ENCODE measurements at places on chromosomes 11 and 22.

- no peak for DNase-seq
Measured at GRCh38 chr11:2149864-2150847, 10.9 kb downstream of the INS start.

DNA sequence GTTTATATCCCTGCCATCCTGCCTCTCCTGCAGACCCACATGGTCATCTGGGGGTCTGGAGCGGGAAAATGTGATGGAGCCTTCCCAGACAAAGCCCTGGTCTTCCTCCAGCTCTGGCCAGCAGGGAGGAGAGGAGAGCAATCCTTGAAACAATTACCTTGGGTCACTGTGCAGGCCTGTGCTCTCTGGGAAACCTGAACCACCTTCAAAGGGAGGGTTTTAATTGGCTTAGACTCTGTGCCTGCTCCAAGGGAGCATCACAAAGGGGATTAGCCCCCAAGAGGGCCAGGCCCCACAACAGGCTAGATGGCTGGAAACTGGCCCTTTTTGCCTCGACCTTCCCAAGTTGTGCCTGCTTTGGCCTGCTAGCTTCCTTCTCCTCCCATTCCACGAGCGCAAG lies 351.9 kb downstream of the TENM4 start:
- no peak for DNase-seq

DNA sequence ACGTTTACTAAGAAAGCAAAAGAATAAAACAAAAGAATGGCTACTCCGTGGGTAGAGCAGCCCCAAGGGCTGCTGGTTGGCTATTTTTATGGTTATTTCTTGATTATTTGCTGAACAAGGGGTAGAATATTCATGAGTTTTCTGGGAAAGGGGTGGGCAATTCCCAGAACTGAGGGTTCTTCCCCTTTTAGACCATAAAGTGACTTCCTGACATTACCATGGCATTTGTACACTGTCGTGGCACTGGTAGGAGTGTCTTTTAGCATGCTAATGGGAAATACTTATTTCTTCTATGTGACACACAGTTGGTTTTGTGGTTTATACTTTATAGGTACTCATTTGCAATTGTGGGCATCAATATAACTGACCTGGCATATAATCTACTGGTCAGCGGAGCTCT lies 56.3 kb downstream of the SLN start:
- DNase-seq = no peak

- DNase-seq = no peak
Measured at GRCh38 chr11:6390718-6391469, 620 bp downstream of the SMPD1 start.

DNA sequence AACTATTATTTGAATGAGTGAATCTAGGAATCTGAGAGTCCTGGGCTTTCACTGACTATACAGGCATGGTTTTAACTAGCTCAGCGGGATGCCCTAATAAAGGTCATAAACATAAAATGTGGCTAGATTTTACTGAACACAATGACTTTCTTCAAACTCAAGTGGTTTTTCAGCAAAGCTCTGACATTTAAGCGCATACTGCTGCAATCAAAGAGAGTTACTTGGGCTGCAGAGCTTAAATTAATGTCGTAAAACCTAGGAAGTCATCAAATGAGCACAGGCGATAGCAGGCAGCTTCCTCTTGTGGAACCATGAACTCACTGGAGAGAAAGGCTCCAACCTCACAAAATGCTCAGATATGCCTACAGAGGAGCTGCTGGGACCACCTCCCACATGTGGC lies 6.7 kb downstream of the CSNK2A3 start:
- no peak for DNase-seq

DNA sequence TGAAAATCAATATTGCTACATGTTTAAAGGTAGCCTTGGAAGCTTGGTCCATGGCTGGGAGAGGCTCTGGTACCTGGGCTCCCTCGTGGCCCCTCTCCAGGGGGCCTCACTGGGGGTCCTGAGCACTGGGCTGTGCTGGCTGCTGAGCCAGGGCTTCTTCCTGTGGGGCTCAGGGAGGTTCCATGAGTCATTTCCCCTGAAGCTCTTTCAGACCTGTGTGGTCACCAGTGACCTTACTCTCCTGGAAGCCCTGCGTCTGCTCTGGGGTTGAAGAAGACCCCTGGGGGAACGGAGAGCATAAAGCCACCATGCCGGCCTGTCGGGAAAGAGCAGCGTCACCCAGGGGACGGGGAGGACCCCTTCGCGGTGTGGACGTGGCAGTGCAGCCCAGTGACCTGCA lies 389.0 kb downstream of the TBC1D22A start:
- no peak for DNase-seq

DNA sequence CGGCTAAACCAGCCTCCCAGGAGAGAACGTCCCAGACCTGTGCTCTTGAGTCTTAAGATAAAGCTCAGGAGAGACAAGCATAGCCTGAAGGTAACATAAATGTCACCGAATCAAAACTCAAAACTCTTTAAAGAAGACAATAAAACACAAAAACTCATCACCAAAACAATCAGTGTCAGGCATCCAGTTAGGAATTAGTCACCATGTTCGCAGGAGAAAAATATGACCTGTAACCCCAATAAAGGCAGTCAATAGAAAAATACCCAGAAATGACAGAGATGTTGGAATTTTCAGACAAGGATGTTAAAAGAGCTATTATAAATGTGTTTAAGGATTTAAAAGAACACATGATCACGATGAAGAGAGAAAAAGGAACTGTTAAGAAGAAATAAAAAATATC lies 352.4 kb downstream of the BRD1 start:
- DNase-seq = no peak

GRCh38 chr11:67268962-67269268 lies 2.6 kb downstream of the GRK2 start:
- no peak for DNase-seq

All from cortex of kidney (tissue), 1 donor.